ENCODE measurements at places on chromosomes 5 and 9. TPM values are rescaled to one million over a fixed set of nuclear protein-coding genes. Genes with fewer than 3 reads are reported as not detected.
A peak's percentile ranks its signal among the peaks of the same experiment; 100 is the strongest.

- H3K27ac ChIP-seq = no peak overlapping the region
- H3K36me3 ChIP-seq = no peaks in the 10 kb centered on the region
- H3K4me3 ChIP-seq = no peak overlapping the region
- peaks cover 25% of the 10 kb centered on the region for H3K27me3 ChIP-seq
- peak; percentile 51 for DNase-seq
These were observed 337.4 kb upstream of the PUM3 start for GRCh38 chr9:3181049-3181953.

DNA sequence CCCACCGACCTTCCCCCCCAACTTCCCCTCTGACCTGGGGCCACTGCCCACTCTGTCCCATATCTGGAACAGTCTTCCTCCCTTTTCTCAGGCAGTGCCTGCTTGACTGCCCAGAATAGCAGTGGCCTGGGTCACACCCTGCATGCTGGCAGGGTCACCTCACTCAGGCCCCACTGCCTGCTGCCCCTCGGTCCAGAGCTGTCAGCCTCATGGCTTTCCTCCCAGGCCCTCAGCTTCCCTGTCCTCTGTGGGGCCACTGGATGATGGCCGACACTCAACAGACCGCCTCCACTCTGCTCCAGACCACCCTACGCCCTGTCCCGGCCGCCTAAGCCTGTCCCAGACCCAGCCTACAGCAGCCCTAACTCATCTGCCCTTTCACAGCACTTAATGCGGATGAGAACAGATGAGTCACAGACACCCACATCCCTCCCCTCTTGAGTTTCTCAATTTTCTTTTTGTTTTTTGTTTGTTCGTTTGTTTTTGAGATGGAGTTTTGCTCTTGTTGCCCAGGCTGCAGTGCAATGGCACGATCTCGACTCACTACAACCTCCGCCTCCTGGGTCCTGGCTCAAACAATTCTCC is 5.9 kb downstream of the PNPLA7 start:
- no peak overlapping the region for H3K4me3 ChIP-seq
- DNase-seq = no peak
- H3K36me3 ChIP-seq = peaks cover 27% of the 10 kb centered on the region
- no peak overlapping the region for H3K27ac ChIP-seq
- H3K27me3 ChIP-seq = no peaks in the 10 kb centered on the region

DNA sequence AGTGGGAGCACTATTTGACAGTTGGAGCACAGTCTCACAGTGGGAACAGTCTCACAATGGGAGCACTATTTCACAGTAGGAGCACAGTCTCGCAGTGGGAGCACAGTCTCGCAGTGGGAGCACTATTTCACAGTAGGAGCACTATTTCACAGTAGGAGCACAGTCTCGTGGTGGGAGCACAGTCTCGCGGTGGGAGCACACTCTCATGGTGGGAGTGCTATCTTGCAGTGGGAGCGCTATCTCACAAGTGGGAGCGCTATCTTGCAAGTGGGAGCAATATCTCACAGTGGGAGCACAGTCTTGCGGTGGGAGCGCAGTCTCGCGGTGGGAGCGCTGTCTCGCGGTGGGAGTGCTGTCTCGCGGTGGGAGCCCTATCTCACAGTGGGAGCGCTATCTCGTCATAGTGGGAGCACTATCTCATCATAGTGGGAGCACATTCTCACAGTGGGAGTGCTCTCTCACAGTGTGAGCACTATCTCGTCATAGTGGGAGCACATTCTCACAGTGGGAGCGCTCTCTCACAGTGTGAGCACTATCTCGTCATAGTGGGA is 56.1 kb downstream of the MED10 start:
- no peak overlapping the region for H3K27ac ChIP-seq
- H3K27me3 ChIP-seq = no peaks in the 10 kb centered on the region
- no peaks in the 10 kb centered on the region for H3K4me1 ChIP-seq
- no peak for DNase-seq

DNA sequence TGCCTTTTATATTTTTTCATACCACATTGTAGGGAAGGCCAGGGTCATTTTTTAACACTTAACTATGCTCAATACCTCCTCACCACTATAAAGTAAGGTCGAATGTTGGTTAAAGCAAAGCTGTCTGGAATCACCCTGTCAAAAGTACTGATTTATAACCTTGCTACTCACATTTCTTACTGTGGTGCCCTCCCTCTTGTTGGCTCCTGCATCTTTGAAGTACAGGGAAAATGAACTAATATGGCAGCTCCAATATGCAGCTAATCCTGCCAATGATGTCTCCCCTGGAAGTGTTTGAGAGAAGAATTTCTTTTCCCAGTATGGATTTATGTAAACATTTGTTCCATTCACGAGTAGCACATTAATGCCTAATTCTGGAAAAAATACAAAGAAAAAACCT is 108.4 kb upstream of the RPS23 start:
- no peaks in the 10 kb centered on the region for H3K27me3 ChIP-seq
- no peaks in the 10 kb centered on the region for H3K4me1 ChIP-seq
- no peak overlapping the region for H3K27ac ChIP-seq
- H3K36me3 ChIP-seq = no peaks in the 10 kb centered on the region

GRCh38 chr9:89483592-89484474 is 14.1 kb downstream of the SEMA4D start:
- DNase-seq = peak; percentile 60
- no peaks in the 10 kb centered on the region for H3K4me1 ChIP-seq
- no peaks in the 10 kb centered on the region for H3K36me3 ChIP-seq
- peak overlapping the region; percentile 39 for H3K4me3 ChIP-seq

The LCN10 gene
- 2.5 TPM for total RNA-seq

Data from lower lobe of right lung (tissue), 2 donors.